Testis (tissue), 5 donors: ENCODE measurements at places on chromosomes 1 and 21. TPM values are rescaled to one million over a fixed set of nuclear protein-coding genes. Genes with fewer than 3 reads are reported as not detected.

Gene ALDH4A1
- total RNA-seq, result 9.6 TPM

Gene DNAJB4
- 21.1 TPM for total RNA-seq

Gene ZNF695
- 4.6 TPM for total RNA-seq

Gene RTCA
- total RNA-seq, result 30.0 TPM

Gene RAB42
- 5.4 TPM for total RNA-seq

Gene RAD54L
- total RNA-seq, result 24.5 TPM

Gene TEX35
- 32.1 TPM for total RNA-seq

Gene ADCY10
- 9.4 TPM for total RNA-seq

Gene PGLYRP4
- total RNA-seq, result 0.12 TPM

Gene TMCC2
- total RNA-seq, result 14.7 TPM

Gene GJB3
- 0.55 TPM for total RNA-seq

Gene SNX7
- 32.0 TPM for total RNA-seq

Gene RHBDL2
- 10.8 TPM for total RNA-seq

Gene TNNT2
- total RNA-seq, result 1.1 TPM

Gene GBP7
- total RNA-seq, result not detected

Gene DCST2
- 14.4 TPM for total RNA-seq

Gene PTPN22
- total RNA-seq, result 1.4 TPM

Gene OR6N1
- 1.0 TPM for total RNA-seq

Gene ATP1A2
- total RNA-seq, result 27.9 TPM

Gene RNU11
- total RNA-seq, result not detected

Gene PRDM16
- 4.7 TPM for total RNA-seq

Gene CD53
- total RNA-seq, result 2.0 TPM

Gene KCNA10
- 0.50 TPM for total RNA-seq

Gene TGFB2
- 2.4 TPM for total RNA-seq

Gene LCE3E
- total RNA-seq, result not detected

Gene UBL4B
- total RNA-seq, result 95.5 TPM

Gene SPRR5
- not detected for total RNA-seq

Gene PTGFRN
- total RNA-seq, result 28.1 TPM

Gene PRR9
- total RNA-seq, result 0.31 TPM

Gene PRKAA2
- 4.9 TPM for total RNA-seq
